ENCODE measurements at places on chromosomes 1 and 21. TPM values are rescaled to one million over a fixed set of nuclear protein-coding genes. Genes with fewer than 3 reads are reported as not detected.

GRCh38 chr1:62922006-62922405, 138.1 kb downstream of the ATG4C start:
- no peak for DNase-seq

DNA sequence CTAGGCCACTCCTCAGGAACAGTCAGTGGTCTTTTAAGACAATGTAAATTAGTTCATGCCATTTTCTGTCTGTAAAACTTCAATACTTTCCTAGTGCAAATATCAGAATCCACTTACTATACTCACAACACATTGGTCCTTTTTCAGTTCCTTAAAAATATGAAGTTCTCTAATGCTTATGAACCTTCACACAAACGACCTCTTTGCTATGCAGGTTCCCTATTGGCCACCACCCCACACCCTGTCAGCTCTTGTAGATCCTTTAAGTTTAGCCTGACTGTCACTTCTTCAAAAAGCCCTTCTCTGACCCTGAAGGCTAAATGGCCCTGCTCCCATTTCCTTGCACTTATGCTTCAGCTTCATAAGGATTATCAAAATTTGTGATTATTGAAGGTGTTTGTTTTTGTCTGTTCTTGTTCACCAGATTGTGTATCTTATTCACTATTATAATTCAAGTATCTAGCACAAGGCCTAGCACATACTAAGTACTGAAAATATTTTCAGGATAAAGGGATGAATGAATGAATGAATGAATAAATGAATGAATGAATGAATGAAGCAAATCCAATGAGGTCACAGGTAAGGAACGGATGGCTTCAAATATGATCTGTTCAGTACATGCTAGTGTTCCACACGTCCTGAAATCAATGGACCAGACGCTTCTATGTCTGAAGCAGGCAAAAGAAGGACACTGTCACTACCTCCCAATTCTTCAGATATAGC, 373.9 kb downstream of the VAV3 start:
- no peak for DNase-seq

Gene CFHR4
- polyA plus RNA-seq, result 1.2 TPM

DNA sequence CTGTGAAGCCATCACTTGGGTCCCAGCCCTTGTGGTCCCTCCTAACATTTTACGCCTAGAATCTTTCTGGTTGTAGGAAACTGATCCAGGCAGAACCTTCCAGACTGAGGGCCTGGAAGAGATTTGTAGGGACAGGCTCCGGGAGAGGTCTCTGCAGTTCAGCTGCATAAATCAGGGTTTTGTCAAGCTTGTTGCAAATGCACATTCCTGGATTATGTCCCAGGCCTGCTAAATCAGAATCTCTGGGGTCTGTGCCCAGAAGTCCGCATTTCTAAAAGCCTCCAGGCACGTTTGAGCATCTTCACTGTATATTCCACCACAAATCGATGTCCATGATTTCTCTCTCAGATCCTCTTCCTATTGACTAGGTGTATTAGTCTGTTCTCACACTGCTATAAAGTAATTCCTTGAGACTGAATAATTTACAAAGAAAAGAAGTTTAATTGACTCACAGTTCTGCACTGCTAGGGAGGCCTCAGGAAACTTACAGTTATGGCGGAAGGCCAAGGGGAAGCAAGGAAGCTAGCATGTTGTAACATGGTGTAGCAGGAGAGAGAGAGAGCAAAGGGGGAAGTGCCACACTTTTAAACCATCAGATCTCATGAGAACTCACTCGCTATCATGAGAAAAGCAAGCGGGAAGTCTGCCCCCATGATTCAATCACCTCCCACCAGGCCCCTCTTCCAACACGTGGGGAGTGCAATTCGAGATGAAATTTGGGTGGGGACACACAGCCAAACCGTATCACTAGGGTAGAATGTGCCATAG, 1.2 kb upstream of the FHAD1 start:
- peak; percentile 44 for DNase-seq

GRCh38 chr21:37367703-37368540, 1.3 kb downstream of the DYRK1A start:
- peak; percentile 40 for DNase-seq

DNA sequence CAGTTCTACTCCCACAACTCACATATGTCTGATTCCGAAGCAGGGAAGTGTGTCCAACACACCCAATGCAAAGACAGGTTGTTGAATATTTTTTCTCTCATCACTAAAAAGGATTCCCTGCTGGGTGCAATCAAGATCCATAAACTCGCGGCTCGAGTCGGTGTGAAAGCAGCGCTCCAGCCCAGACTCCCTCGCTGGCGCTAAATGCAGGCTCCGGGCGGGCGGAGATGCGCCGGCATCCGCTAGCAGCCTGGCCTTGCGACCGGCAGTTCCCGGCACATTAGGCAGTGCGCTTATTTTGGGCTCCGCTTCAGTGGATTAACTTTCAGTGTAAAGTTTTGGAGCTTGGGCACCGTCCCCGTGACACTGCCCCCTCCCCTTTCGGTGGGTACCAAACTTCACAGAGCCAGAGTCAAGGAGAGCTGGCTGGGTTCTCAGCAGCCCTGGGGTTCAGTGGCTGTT, 87.7 kb upstream of the POU3F1 start:
- DNase-seq, result no peak

- DNase-seq, result peak; percentile 83
Observed at GRCh38 chr21:42939582-42940413, 14.4 kb upstream of the ERVH48-1 start.

DNA sequence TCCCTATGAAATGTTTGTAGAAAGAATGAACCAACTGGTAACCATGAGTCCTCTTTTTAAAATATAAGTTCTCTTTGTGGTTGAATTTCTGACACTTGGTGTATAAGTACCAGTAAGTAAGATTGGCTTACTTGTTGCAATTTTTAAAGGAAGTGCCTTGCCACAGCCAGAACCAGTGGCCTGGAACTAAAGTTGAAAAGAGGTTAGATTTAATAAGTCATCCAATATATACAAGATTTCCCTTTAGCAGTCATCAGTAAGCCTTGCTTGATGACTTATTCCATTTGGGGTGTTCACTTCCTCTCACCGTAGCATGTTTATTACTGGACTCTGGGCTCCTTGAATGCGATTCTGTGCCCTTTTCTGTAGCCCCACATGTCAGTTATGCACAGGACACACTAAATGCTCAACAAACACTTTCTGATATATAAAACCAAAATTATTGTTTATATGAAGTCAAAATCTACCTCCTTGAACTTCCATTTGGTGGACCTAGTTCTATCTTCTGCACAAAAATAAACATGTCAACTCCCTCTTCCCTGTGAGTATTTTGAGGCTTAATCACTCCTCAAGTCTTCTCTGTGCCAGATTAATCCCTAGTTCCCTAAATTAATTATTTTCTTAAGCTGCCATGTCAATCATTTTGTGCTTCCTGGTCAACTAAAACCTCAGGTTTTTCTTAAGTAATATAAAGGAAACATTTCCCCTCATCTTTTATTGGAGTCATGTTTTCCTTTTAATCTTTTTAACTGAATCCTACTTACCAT, 218.1 kb downstream of the ST6GALNAC3 start:
- DNase-seq, result no peak

GRCh38 chr1:195195423-195196057, 1412.7 kb downstream of the KCNT2 start:
- no peak for DNase-seq

DNA sequence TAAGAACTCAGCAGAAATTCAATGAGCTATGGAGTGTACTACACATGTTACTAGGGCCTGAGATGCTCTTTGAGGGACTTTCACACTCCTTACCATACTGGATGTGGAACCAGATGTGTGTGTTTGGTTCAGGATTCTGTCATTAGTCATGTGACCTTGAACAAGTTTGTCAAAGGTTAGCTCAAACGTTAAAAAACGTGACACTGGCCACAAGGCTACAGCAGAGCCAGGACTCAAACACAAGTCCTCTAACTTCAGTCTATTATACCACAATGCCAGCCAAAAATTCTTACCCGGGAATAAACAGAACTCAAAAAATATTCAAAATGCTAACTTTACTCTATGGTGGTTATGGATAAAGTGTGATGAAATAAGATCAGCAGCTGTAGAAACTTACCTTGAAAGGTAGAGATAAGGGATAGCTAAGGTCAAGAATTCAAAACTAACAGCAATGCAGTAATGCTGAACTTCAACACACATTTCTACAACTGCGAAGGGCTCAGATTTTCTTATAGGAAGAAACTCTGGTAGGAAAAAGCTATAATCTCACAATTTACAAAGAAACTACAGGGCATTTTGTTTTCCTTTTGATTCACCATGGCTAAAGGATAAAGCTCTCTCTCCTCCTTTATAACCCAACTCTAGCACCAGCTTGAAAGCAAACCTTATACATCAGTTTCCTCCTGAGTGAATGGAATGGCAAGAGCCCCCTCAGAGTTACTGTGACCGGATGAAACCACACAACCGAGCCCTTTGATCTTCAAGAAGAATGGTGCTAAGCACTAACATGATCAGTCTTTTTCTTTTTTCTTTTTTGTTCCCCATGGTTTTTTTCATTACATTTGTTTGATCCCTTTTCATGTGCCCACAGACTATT, 233.9 kb downstream of the SLC45A1 start:
- DNase-seq, result peak; percentile 44

DNA sequence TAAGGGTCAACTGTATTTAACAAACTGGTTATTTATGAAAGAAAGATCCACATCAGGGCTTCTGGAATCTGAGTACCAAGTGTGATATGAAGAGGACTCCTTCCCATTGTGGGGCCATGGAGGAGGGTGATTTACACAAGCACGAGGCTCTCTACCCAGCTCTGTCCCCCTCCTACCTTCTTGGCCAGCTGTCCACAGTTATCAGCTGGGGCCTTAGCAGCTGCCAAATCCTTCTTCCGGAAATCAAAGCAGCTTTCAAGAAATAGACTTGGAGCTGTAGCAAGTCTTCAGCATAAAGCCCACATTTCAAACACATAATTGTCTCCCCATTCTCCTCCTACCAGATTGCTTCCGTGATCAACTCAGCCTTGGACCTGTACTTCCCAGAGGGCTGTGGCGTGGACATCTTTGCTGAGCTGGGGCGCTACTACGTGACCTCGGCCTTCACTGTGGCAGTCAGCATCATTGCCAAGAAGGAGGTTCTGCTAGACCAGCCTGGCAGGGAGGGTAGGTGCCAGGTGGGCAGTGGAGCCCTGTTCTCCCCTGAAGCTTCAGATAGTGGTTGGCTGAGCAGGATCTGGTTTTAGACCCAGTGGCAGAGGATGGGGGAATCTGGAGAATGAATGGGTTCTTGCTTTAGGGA, 15.5 kb downstream of the AZIN2 start:
- DNase-seq, result no peak

Gene LCE1A
- not detected for polyA plus RNA-seq

- DNase-seq, result no peak
Observed at GRCh38 chr1:210505601-210506496, 177.1 kb downstream of the HHAT start.

DNA sequence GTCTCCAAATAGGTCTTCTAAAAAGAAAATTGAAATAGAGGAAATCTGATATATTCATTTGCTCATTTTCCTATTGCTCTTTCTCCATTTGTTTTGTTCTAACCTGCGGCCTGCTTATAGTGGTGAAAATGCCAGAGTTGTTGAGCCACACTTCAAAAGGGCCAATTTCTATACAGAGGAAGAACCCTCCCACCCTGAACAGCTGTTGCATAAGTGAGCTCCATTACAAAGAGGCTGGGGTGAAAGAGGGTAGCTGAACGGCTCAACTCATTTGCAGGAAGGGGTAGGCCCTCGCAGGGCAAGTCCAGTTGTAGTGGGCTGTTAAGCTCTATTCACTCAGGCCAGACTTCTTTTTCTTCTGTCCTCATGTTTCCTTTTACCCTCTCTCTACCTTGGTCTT, 8.8 kb downstream of the ADCY10 start:
- no peak for DNase-seq

Gene MFAP2
- 540 TPM for polyA plus RNA-seq

GRCh38 chr1:1763657-1764621, 14.3 kb downstream of the NADK start:
- no peak for DNase-seq

Gene RIPPLY3
- 1.0 TPM for polyA plus RNA-seq

DNA sequence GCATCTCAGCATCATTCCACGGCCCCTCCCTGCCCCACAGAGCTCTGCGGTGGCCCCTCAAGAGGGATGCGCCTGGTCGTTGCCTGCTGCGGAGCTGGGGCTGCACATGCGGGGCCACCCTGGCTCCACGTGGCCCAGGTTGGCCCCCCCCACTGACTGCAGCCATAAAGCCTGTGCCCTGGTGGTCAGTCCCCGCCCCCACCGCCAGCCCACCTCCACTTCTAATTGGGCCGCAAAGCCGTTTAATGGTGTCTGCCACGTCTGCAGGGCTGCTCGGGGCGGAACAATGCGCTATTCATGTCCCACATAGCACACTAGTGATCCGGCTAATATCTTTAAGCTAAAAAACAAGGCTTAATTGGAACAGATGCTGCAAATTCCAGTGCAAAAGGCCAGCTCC, 33.5 kb upstream of the ACTRT2 start:
- DNase-seq, result no peak

DNA sequence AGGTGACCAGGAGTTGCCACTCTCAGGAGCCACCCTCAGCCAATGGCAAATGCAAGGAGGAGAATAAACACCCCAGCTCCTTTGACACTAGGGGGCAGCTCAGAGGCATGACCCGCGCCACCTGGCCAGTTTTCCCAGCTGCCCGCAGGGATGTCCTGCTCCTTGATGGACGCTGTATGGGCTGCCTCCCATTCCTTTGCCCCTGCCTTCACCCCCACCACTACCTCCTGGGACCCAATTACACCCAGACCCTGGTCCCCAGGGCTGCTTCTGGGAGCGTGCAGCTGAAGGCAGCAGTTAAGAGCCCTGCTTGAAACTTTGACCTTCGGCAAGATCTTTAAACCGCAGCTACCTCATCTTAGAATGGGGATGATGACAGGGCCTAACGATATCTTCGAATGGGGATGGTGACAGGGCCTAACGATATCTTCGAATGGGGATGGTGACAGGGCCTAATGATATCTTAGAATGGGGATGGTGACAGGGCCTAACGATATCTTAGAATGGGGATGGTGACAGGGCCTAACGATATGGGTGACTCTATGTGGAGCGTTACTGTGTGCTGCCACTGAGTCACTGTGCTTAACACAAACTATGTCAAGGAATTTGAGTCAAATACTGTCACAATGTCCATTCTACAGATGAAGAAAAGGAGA, 163.0 kb upstream of the KAZN start:
- peak; percentile 27 for DNase-seq

DNA sequence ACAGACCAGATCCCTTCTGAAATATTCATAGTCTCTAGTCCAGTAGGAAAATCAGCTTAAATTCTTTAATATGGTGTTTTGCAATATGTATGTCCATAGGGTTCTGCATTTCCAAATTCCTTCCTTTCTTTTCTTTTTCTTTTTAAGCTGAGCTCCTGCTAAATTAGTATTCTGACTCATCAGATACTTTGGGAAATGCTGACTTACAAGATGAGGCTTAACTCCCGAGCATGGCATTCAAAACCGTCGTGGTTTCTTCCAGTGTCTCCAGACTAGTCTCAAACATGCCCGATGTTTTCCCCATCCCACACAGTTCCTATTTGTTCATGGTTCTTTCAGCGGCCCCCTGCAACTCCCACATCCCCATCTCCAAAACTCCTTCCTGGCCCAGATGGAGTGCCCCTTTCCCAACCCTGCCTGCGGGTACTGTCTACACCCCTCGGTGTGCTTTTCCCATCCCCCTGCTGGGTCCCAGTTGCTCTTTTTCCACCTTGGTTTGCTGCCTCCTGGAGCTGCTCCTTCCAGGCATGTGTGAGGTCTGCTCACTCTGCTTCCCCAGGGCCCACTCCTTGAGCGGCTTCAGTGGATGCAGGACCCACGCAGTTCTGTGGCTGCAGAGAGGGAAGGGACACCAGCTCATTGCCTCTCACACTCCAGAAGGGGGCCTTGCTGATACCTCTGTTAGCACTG, 19.5 kb upstream of the ETV3 start:
- no peak for DNase-seq

Gene LCE3A
- not detected for polyA plus RNA-seq

- no peak for DNase-seq
Observed at GRCh38 chr1:9718006-9718680, 66.6 kb downstream of the PIK3CD start.

GRCh38 chr1:247173431-247173830, 1.6 kb upstream of the ZNF124 start:
- no peak for DNase-seq

Data from hepatocyte (in vitro differentiated cells).